ENCODE measurements at places on chromosomes 3 and 15.

GRCh38 chr3:108728934-108729333 is 28.3 kb downstream of the RETNLB start:
- H3K4me1 ChIP-seq: no peaks in the 10 kb centered on the region
- no peaks in the 10 kb centered on the region for H3K36me3 ChIP-seq
- H3K27ac ChIP-seq: no peak overlapping the region
- DNase-seq: no peak
- no peaks in the 10 kb centered on the region for H3K27me3 ChIP-seq

- no peak overlapping the region for H3K27ac ChIP-seq
- no peaks in the 10 kb centered on the region for H3K27me3 ChIP-seq
- no peak for DNase-seq
- H3K4me1 ChIP-seq: no peaks in the 10 kb centered on the region
These were observed 257.1 kb downstream of the TUSC7 start for GRCh38 chr3:116966649-116967048.

DNA sequence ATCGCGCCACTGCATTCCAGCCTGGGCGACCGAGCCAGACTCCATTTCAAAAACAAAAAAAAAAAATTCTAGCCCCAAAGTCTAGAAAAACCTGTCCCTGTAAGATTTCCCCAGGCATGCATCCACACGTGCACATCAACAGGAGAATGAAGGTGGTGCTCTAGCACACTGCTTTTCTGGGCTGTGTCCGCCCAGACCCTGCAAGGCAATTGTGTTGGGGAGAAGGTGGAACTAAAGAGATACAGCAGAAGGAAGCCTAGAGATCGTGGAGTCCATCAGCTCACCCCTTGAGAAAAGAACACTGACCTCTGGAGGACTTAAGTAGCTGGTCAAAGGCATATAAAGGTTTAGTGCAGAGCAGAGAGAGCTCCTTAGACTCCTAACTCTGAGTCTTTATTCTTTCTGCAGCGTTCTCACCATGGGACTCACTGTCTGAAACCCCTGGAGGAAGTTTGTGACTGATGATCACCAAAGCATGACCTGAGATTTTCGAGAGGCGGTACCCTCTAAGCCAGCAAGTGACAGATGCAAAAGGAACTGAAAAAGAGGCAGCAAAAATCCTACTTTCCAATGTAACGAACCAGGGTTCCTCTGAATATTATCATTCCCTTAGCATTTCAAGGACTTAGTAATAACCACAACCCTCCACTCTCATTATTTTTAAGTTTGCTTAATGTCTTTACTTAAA is 179.8 kb downstream of the MEX3B start:
- no peak overlapping the region for H3K4me3 ChIP-seq
- no peaks in the 10 kb centered on the region for H3K27me3 ChIP-seq
- no peaks in the 10 kb centered on the region for H3K4me1 ChIP-seq
- DNase-seq: no peak

DNA sequence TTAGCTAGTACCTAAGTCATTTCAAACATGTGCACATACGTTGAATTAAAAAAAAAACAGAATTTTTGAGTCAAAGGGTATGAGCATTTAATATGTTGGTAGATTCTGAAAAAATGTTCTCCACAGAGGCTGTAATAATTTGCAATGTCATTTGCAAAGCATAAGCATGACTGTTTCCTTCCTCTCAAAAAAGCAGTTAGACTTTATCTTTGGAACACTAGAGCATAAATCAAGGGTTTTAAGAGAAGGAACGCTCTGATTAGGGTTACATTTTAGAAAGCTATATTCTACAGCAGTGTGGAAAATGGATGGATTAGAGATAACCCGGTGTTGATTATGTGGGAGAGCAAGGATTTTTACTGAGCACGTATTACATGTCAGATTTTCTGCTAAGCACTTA is 193.7 kb downstream of the WDR72 start:
- no peaks in the 10 kb centered on the region for H3K36me3 ChIP-seq
- no peak overlapping the region for H3K4me3 ChIP-seq
- H3K4me1 ChIP-seq: no peaks in the 10 kb centered on the region
- DNase-seq: no peak
- H3K27ac ChIP-seq: no peak overlapping the region

GRCh38 chr15:33111041-33111451 is 83.5 kb downstream of the FMN1 start:
- DNase-seq: no peak
- H3K4me1 ChIP-seq: no peaks in the 10 kb centered on the region
- H3K36me3 ChIP-seq: no peaks in the 10 kb centered on the region
- H3K27ac ChIP-seq: no peak overlapping the region
- H3K27me3 ChIP-seq: peaks cover 9% of the 10 kb centered on the region

DNA sequence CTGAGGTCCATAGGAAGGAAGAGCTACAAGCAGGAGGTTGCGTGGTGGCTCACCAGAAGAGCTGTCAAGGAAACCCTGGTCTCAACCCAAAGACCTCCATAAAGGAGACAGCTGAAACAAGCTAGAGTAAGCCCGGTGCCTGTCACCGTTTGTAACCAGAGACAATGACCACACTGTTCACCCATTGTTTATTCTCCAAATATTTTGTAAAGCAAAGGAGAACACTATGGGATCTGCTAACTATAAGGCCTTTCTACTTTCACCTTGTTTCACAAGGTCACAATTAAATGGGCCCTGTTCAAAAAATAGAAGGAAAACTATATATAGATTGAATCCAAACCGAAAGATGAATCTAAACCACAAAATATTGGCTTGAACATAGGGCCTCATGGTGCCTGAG is 128.9 kb upstream of the TPRG1 start:
- H3K4me3 ChIP-seq: no peak overlapping the region
- H3K4me1 ChIP-seq: peaks cover 56% of the 10 kb centered on the region
- H3K27me3 ChIP-seq: peaks cover 5% of the 10 kb centered on the region
- no peak for DNase-seq
- peaks cover 6% of the 10 kb centered on the region for H3K36me3 ChIP-seq
- H3K27ac ChIP-seq: no peak overlapping the region

GRCh38 chr3:101853982-101854381 is 4.7 kb downstream of the NFKBIZ start:
- DNase-seq: no peak
- peaks cover 80% of the 10 kb centered on the region for H3K36me3 ChIP-seq
- H3K27me3 ChIP-seq: no peaks in the 10 kb centered on the region
- H3K27ac ChIP-seq: peak overlapping the region; percentile 25
- H3K4me1 ChIP-seq: peaks cover 81% of the 10 kb centered on the region
- peak overlapping the region; percentile 93 for H3K4me3 ChIP-seq

- no peaks in the 10 kb centered on the region for H3K36me3 ChIP-seq
- no peak for DNase-seq
- H3K4me3 ChIP-seq: no peak overlapping the region
- no peaks in the 10 kb centered on the region for H3K4me1 ChIP-seq
- H3K27me3 ChIP-seq: no peaks in the 10 kb centered on the region
These were observed 118.4 kb upstream of the GPR149 start for GRCh38 chr3:154548341-154548740.

GRCh38 chr15:40389824-40390595 is 7.5 kb downstream of the KNSTRN start:
- no peaks in the 10 kb centered on the region for H3K27me3 ChIP-seq
- H3K4me1 ChIP-seq: peaks cover 7% of the 10 kb centered on the region
- H3K4me3 ChIP-seq: no peak overlapping the region
- no peak overlapping the region for H3K27ac ChIP-seq

DNA sequence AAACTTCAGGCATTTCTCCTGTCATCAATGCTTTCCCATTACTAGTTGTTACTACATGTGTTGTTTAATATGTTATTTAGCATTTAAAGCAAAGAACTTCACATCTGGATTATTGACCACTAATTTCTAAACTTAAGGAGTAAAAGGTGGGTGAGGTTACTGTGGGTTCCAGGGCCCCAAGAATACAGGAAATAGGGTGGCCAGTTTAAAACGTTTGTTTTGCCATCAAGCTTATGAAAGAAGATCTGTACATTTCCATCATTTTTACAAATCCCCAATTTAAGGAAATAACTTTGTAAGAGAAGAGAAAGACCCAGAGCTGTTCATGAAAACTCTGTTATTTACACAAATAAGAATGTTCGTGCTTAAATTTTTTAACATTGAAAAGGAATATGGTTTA is 54.5 kb upstream of the ACKR4 start:
- no peak for DNase-seq
- H3K27ac ChIP-seq: peak overlapping the region; percentile 88
- H3K4me3 ChIP-seq: peak overlapping the region; percentile 25

DNA sequence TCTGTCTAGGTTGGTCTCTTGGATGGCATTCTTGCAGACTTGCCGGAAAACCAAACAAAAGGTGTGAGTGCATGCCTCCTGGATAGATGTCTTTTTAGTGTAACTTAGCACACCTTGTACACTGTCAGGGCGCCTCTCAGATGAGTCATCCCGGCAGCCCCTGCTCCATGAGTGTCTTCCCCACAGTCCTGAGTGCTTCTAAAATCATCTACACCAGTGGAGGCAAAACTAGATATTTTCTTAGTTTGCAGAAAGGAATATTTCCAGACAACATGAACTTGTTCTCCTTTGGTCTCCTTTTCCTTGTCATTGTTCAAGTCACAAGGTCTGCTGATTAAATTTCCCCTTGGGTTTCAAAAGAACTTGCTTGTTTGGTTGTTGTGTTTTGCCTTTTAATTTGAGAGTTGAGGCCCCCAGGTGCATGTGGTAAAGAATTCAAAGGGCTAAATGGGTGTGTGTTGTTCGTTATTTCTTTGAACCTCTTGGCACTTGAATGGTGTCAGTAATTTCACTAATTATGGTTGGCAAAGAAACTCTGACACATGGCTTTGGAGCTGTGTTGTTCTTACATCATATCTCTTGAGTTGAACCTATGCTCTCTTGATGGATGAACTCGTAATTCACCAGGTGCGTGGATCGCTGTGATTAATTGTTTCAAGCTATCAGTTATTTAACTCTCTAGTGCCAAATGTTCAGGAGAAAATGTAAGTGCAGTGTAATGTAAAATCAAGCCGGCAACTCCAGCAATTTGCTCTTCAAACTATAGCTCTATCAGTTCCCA is 98.2 kb downstream of the IGF1R start:
- H3K36me3 ChIP-seq: peaks cover 3% of the 10 kb centered on the region
- H3K27me3 ChIP-seq: no peaks in the 10 kb centered on the region
- H3K4me1 ChIP-seq: peaks cover 36% of the 10 kb centered on the region
- no peak for DNase-seq
- no peak overlapping the region for H3K27ac ChIP-seq

- H3K4me1 ChIP-seq: no peaks in the 10 kb centered on the region
- peaks cover 5% of the 10 kb centered on the region for H3K27me3 ChIP-seq
- no peak overlapping the region for H3K4me3 ChIP-seq
- H3K36me3 ChIP-seq: no peaks in the 10 kb centered on the region
- no peak for DNase-seq
- H3K27ac ChIP-seq: no peak overlapping the region
These were observed 17.9 kb downstream of the TMEM40 start for GRCh38 chr3:12741209-12741608.

DNA sequence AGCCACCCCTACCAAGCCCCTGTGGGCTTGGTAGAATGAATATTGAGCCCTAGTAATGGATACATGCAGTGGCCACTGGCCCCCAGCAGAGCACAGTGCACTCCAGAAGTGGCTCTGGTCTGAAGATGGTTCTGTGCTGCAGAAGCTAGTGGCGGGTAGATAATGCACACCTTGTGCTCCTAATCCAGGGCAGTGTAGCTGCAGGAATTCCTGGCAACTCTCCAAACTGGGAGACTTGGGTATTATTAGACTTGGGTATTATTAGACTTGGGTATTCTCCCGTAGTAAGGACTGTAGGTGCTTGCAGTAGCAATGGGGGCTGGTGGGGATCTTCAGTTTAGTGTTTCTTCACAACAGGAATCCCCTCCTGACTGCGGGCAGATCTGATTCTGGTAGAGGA is 34.7 kb downstream of the NUSAP1 start:
- H3K27me3 ChIP-seq: no peaks in the 10 kb centered on the region
- H3K27ac ChIP-seq: no peak overlapping the region
- no peak overlapping the region for H3K4me3 ChIP-seq
- H3K36me3 ChIP-seq: peaks cover 31% of the 10 kb centered on the region
- H3K4me1 ChIP-seq: peaks cover 4% of the 10 kb centered on the region

DNA sequence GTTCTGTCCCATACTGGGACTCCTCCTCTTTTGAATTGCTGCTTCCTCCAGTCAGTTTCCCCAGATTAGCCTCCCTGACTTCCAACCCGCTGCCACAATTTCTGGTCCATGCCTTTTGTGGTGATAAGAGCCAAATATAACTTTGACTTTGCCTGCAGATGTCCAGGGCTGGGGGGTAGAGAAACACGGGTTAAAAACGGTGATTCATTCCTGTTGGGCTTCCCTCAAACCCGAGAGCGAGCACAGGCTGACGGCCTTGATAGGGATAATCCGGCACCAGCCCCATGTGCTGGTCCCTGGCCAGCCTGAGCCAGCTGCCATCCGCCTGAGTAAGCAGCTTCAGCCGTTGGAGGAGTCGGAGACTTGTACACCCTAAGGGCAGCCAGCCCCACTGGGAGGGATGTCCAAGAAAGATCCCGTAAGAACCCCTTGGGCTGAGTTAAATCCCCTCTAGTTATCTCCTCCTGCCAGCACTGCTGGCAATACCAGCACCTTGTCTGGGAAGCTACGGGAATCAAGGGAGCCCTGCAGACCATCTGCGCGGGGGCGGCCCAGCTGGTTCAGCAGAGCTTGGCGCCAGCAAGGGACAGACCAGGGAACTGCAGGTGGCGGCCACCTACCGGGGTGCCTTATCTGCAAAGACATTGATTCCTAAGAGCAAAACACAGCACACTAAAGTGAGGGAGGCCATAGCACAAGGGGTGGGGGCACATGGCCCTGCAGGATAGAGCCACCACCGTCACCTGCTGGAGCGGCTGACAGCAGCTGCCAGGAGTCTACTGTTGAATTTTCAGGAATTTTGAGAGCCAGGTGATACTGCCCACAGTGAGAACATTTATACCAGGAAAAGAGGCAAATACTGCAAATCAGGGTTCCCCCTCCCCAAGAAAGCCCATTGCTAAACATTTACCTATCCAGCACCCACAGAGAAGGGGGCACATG is 18.1 kb downstream of the CSPG4 start:
- no peaks in the 10 kb centered on the region for H3K36me3 ChIP-seq
- H3K4me3 ChIP-seq: no peak overlapping the region
- no peak for DNase-seq
- H3K27ac ChIP-seq: peak overlapping the region; percentile 40
- H3K27me3 ChIP-seq: peaks cover 5% of the 10 kb centered on the region
